ENCODE measurements at places on chromosomes 5 and 9. TPM values are rescaled to one million over a fixed set of nuclear protein-coding genes. Genes with fewer than 3 reads are reported as not detected.

The RGS7BP gene
- not detected for total RNA-seq

The FANCC gene
- 7.5 TPM for total RNA-seq

The PCDHB12 gene
- total RNA-seq, result 0.33 TPM

The TAF11L10 gene
- total RNA-seq, result not detected

The PCDHB10 gene
- total RNA-seq, result 1.0 TPM
